Left lung (tissue), 14 donors: ENCODE measurements at places on chromosomes 11 and 22. TPM values are rescaled to one million over a fixed set of nuclear protein-coding genes. Genes with fewer than 3 reads are reported as not detected.

DNA sequence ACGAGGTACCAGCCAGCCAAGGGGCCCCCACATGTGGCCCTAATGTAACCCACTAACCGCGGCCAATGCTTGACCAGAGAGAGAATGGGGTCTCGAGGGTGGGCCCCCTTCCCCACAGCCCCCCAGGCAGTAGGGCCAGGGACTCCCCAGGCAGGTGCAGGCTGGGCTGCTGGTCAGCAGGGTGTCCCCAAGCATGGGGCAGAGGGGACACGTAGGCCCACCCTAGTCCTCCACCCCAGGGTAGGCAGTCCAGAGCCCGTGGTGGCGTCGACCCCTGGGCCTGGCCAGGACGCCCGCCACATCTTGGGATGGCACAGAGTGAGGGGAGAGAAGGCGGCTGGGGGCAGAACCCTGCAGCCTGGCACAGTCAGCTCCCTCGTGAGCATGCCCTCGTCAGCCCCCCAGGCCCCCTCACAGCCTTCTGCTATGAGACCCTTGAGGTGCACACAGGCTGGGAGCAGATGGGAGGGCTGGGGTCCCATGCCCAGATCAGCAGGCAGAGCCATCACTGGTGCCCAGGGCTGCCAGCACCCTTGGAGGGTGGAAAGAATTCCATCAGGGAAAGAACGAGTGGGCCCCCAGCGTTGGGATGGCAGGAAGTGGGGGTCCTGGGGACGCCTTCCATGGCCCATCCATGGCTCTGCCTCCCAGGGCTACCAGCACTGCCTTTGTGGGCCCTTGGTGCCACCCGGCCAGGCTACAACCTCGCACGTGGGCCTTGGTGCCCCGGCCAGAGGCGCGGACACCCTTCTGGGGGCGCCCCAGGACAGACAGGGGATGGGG is 6.1 kb downstream of the TNNT3 start:
- DNase-seq, result no peak
- no peaks in the 10 kb centered on the region for H3K36me3 ChIP-seq
- no peaks in the 10 kb centered on the region for H3K4me1 ChIP-seq

The PKP3 gene
- total RNA-seq, result 48.6 TPM

DNA sequence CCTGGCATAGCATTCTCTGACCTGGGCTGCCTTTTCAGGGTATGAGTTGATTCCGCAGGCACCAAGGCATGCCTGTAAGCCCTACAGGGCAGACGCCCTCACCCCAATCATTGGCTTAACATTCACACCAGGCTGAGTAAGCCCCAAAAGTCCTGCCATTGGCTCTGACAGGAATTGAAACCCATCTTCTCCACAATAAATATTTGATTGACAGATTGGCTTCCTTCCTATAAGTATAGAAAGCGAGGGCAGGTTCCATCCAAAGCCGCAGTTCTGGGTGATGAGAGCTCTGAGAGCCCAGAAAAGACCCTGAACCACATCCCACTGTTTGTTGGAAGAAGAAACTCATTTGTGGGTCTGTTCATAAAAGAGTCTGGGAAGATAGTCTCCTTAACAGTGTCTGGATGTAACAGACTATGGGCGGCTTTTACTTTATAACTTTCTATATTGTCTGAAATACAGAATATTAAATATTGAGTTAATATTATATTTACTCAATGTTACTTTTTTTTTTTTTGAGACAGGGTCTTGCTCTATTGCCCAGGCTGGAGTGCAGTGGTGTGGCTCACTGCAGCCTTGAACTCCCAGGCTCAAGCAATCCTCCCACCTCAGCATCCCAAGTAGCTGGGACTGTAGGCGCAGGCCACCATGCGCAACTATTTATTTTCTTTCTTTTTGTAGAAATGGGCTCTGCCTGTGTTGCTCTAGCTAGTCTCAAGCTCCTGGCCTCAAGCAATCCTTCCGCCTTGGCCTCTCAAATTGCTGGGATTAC is 46.8 kb downstream of the FAM83F start:
- H3K27me3 ChIP-seq, result peaks cover 25% of the 10 kb centered on the region
- H3K4me3 ChIP-seq, result no peak overlapping the region
- peaks cover 10% of the 10 kb centered on the region for H3K4me1 ChIP-seq
- no peak for DNase-seq
- no peak overlapping the region for H3K27ac ChIP-seq
- no peaks in the 10 kb centered on the region for H3K36me3 ChIP-seq

DNA sequence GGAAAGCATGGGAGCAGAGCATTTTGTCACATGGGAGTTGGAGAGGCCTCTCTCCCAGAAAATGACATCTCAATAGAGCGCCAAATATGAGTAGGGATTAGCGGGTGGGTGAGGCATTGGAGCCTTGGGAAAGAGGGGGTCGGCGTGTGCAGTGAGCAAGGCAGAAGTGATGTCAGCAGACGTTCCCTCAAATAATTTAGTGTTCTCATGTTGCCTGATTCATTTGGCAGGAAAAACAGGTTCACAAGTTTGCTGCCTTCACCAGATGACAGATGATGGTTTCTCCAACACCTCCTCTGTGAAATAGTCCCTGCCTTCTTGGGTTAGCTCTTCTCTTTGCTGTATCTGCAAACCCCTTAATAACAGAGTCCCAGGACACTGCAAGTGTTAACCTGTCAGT is 118.5 kb upstream of the ARHGAP20 start:
- H3K4me1 ChIP-seq, result no peaks in the 10 kb centered on the region
- no peaks in the 10 kb centered on the region for H3K36me3 ChIP-seq
- no peak for DNase-seq
- no peak overlapping the region for H3K4me3 ChIP-seq

DNA sequence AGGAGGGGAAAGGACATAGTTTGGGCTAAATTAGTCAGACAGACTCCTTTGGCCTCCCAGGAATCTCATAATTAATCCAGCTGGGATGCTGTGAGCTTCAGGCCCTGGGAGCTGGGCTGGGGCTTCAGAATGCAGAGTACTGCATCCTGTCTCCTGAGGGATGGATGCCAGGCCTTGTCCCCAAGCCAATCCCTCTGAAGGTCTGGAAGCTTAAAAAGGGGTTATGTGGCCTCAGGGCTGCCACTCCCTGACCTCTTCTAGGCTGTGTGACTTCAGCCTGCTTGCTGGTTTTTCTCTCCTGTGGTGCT is 6.9 kb upstream of the LRRC32 start:
- no peaks in the 10 kb centered on the region for H3K27me3 ChIP-seq
- no peak for DNase-seq
- H3K27ac ChIP-seq, result no peak overlapping the region
- H3K4me1 ChIP-seq, result peaks cover 6% of the 10 kb centered on the region
- H3K4me3 ChIP-seq, result no peak overlapping the region

DNA sequence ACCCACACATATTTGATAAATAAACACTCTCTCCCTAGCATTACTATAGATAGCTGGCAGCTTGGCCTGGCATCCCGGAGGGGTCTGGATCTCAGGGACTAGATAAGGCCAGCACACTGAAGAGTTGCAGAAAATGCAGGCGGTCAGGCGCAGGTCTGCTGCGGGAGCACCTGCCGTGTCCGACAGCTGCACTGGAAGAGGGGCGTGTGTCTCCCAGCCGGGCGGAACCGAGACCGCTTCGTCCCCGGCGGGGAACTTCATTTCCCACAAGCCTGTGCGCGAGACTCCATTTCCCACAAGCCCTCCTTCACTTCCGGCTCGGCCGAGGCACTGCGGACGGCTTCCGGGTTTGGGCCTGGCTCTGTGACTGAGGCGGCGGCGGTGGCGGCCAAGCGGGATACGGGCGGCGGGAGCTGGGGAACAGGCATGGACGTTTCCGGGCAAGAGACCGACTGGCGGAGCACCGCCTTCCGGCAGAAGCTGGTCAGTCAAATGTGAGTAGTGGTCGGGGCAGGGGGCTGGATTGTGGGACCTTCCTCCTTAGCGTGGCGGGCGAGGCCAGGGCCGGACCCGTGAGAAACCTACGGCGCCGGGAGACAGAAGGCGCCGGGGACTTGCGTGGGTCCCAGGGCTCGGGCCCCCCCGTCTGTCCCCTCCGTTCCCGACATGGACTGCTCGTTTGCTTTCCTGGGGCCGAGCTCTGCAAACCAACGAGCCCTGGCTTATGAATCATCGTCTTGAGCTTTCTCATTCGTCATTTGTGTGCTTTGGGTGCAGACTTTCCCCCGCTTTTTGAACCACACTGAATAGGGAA is at the start of gene MED15:
Gene MED15, plus strand, starts transcription at position 358 of the 814 bp plus-strand sequence. Its CDS starts 69 bp downstream, at position 427.
- H3K4me3 ChIP-seq, result peak within 1 kb of the TSS; percentile 95
- H3K27me3 ChIP-seq, result no peaks in the 10 kb centered on the region
- H3K27ac ChIP-seq, result peak within 1 kb of the TSS; percentile 94
- peaks cover 31% of the 10 kb centered on the region for H3K4me1 ChIP-seq
- H3K36me3 ChIP-seq, result no peaks in the 10 kb centered on the region
- peak; percentile 89 for DNase-seq

- H3K4me1 ChIP-seq, result no peaks in the 10 kb centered on the region
- no peak overlapping the region for H3K27ac ChIP-seq
- no peak overlapping the region for H3K4me3 ChIP-seq
- H3K27me3 ChIP-seq, result peaks cover 9% of the 10 kb centered on the region
These were observed 16.7 kb upstream of the CRY2 start for GRCh38 chr11:45830596-45830995.

DNA sequence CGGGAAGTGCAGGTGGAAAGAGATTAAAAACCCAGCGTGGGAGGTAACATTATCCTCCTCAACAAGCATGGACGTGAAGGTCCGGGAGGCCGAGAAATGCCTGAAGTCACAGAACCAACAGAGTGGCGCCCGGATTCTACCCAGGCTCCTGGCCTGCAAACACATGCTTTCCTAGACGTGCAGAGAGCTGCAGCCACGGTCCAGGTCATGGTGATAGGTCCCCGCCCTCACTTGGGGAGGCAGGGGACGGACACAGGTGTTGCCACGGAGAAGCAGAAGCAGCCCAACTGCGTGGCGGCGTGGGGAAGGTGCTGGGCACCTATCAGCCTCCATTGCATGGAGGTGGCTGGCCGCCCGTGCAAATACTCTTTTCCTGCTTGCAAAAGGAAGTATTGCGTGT is 148.8 kb downstream of the MPPED1 start:
- H3K36me3 ChIP-seq, result no peaks in the 10 kb centered on the region
- H3K4me3 ChIP-seq, result no peak overlapping the region
- H3K27ac ChIP-seq, result no peak overlapping the region

The OR5B21 gene
- total RNA-seq, result not detected

DNA sequence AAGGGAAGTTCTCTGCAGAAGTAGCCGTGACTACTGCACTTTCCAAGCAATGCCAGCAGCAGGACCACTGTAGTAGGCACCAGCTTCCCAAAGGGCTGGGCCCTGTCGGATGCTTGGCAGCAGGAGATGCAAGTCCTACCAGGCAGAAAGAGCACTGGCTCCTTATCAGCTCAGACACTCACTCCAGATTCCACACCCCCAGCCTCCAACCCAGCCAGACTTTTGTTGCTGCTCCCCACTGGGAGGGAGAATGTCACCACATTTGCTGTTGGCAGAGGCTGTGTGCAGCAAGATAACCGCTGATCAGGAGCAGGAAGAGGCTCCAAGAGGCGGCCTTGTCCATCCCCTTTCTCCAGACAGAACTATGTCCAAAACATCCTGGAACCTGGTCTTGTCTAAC is 118.7 kb downstream of the C11orf58 start:
- H3K36me3 ChIP-seq, result peaks cover 5% of the 10 kb centered on the region
- no peaks in the 10 kb centered on the region for H3K27me3 ChIP-seq
- H3K4me3 ChIP-seq, result no peak overlapping the region
- no peak for DNase-seq
- no peaks in the 10 kb centered on the region for H3K4me1 ChIP-seq

DNA sequence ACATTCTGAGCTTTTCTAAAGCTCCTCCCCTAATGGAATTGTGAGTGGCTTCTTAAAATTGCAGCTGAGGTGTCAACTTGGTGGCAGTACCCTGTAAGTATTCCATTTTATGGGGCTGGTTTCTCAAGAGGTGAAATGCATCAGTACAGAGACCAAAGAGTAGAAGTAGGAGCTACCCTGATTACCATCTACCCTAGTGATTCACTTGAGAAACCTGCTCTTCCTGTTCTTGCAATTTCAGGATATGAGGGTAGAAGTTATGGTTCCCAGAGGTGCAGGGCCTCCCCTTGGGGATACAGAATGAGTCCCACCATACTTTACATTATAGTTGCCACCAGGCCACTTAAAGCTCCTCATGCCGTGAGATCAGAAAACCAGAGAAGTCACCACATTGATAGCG is 944.6 kb downstream of the OPCML start:
- H3K27ac ChIP-seq, result no peak overlapping the region
- no peak for DNase-seq
- H3K4me3 ChIP-seq, result no peak overlapping the region
- H3K4me1 ChIP-seq, result no peaks in the 10 kb centered on the region
- no peaks in the 10 kb centered on the region for H3K36me3 ChIP-seq

DNA sequence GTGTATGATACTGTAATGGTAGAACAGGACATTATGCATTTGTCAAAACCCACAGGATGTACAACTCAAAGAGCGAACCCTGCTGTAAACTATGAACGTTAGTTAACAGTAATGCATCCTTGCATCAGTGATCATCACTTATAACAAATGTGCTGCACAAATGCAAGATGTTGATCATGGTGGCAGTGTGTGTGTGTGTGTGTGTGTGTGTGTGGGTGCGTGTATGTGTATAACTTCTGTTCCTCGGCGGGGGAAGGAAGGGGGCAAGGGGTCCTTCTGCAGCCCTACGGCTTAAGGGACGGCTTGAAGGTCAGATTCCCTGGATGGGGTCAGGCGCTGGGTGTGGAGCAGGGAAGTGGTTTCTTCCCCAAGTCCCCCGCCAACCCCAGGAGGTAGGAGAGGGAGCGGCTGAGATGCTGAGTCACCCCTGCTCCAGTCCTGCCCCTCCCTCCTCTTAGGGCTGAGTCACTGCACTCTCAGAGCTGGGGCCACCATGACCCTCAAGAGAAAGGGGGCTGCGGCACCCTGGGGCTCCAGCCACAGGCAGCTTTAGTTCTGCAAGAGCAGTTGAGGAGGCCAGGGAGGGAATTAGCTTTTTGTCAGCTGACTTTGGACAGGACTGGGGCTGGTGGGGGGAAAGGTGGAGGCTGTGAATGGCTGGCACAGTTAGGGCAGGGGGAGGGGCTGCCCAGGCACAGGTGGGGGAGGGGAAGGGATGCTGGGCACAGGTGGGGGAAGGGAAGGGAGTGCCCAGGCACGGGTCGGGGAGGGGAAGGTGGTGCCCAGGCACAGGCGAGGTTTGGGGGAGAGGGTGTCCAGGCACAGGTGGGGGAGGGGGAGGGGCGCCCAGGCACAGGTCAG is 8.8 kb upstream of the CTSD start:
- H3K27ac ChIP-seq, result peak overlapping the region; percentile 67
- H3K36me3 ChIP-seq, result no peaks in the 10 kb centered on the region
- DNase-seq, result no peak
- peaks cover 3% of the 10 kb centered on the region for H3K4me1 ChIP-seq
- H3K27me3 ChIP-seq, result no peaks in the 10 kb centered on the region
- no peak overlapping the region for H3K4me3 ChIP-seq

The SMIM35 gene
- total RNA-seq, result not detected

The KRTAP5-10 gene
- total RNA-seq, result not detected

The RGL4 gene
- total RNA-seq, result 0.15 TPM

The NRIP3 gene
- 1.1 TPM for total RNA-seq

DNA sequence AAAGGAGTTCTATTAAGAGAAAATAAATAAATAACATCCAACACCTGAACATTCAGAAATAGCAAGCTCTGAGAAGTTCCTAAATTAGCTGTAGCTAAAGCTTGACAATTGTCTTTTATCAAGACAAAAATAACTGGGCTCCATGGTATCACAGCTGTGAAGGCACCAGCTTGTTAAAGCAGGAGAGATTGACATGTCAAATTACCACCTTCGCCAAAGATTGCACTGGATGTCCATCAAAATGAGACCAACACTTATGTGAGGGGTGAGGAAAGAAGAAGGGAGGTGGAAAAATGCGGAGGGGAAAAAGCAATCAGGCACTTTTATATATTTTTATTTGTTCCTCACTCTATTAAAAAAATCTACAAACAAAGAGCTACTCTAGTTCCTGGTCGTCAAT is 1827.5 kb upstream of the RAG2 start:
- no peak overlapping the region for H3K27ac ChIP-seq
- no peaks in the 10 kb centered on the region for H3K4me1 ChIP-seq
- H3K27me3 ChIP-seq, result no peaks in the 10 kb centered on the region
- DNase-seq, result no peak
- no peak overlapping the region for H3K4me3 ChIP-seq
- H3K36me3 ChIP-seq, result no peaks in the 10 kb centered on the region
